ENCODE measurements at places on chromosomes 5 and 9. TPM values are rescaled to one million over a fixed set of nuclear protein-coding genes. Genes with fewer than 3 reads are reported as not detected.

The FRMD3 gene
- total RNA-seq = 38.7 TPM

The PCA3 gene
- not detected for total RNA-seq

The ADAMTS19 gene
- total RNA-seq = 0.34 TPM

The NUTM2G gene
- total RNA-seq = not detected

The ERAP2 gene
- 3.0 TPM for total RNA-seq

The C5orf58 gene
- not detected for total RNA-seq

The FYB1 gene
- 1.3 TPM for total RNA-seq

The RGMB gene
- total RNA-seq = 22.0 TPM

The C9 gene
- total RNA-seq = not detected

The SH3TC2 gene
- 1.1 TPM for total RNA-seq

The CDH12 gene
- total RNA-seq = not detected

The PRPF4 gene
- 19.3 TPM for total RNA-seq

The CYLC2 gene
- total RNA-seq = not detected

The C7 gene
- 33.0 TPM for total RNA-seq

The MRPL36 gene
- 61.6 TPM for total RNA-seq

The PCDHGC3 gene
- 7.3 TPM for total RNA-seq

The SLC9A3 gene
- 0.81 TPM for total RNA-seq

The FCN1 gene
- 1.1 TPM for total RNA-seq

The NEUROG1 gene
- total RNA-seq = not detected

The HRCT1 gene
- 4.9 TPM for total RNA-seq

The ADAMTS12 gene
- 1.0 TPM for total RNA-seq
